ENCODE measurements at places on chromosomes 13 and 19.

GRCh38 chr19:39498798-39499642 lies at the start of gene DLL3:
Gene DLL3, plus strand, starts transcription at chr19:39498947. Its CDS starts 28 bp downstream, at chr19:39498975.
- no peak for DNase-seq

DNA sequence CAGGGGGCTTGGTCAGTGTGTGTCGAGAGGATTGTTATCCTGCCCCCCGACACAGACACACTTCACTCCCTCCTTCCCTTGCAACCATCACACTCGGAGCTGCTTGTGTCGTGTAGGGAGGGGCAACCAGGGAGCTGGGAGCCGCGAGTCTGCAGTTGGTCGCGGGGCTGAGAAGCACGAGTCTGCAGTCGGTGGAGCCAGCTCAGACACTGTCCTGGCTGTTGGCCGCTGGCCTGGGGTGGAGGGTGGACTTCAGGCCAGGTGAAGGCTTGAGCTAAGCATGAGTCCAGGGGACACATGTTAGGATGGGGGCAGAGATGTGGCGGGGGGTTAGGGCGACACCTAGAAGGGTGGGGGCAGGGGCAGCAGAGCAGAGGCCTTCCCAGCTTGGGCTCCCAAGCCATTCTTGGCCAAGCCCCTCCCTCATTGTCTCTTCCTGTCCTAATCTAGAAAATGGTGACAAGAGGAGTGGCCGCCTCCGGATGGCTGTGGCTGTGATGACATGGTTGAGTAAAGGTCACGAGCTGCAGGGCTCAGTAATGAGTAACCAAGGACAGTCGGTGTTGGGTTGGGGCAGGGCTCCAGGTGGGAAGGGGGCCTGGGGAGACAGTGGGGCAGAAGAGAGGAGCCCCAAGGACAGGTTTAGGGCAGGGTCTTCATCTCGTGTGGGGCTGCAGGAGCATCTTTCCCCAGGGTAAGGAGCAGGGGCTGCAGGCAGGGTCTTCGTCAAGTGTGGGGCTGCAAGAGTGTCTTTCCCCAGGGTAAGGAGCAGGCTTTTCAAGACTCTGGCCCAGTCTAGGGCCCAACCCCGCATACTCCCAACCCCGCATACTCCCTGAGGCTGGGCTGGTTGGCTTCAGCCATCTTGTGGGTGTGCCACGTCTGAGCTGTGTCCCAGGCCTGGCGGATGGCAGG lies 8.6 kb downstream of the PPP5C start:
- DNase-seq, result no peak

DNA sequence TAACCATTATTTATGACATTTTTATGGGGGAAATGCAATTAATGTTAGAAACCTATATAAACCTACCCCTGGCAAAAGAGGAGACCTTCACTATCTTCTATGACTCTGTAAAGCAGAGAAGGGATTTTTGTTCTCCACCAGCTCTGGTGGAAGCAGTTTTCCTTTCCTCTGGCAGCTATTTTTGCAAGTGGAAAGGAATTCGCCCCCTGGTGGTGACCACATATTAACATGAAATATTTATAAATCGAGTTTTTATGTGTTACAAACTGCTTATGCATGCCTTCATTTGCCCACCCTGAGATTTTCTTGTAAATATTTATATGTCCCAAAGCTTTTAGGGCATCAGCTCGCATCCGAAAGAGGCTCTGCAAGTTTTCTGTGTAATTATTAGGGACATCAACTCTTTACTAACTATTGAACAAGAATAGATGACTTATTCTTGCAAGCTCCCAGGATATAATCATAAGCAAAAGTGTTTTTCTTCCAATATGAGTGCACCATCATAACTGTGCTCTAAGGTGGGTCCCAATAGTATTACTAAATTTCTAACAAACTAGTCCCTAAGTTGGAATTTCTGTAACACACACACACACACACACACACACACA lies 62.4 kb downstream of the SERTM1 start:
- DNase-seq, result no peak

DNA sequence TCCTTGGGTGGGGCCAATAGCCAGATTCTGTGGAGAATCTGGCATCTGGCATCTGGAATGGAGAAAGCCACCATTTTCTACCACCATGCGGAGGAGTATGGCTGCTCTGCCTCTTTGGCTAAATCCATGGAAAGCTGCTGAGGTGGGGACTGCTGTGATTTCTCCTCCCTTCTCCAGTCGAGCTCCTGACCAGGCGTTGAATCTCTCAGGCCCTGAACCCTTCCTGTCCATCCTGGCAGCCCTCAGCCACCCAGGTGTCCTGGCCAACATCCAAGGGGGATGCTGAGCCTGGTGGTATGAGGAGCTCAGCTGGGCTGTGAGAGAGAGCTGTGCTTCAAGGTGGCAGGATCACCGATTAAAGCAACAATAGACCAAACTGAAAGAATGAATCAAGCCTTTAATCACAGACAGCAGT lies 17.4 kb upstream of the SIGLEC6 start:
- no peak for DNase-seq

- DNase-seq, result no peak
These were observed 15.0 kb downstream of the BICRA start for GRCh38 chr19:47623921-47624391.

- no peak for DNase-seq
These were observed 88.2 kb upstream of the ARGLU1 start for GRCh38 chr13:106656186-106656585.

DNA sequence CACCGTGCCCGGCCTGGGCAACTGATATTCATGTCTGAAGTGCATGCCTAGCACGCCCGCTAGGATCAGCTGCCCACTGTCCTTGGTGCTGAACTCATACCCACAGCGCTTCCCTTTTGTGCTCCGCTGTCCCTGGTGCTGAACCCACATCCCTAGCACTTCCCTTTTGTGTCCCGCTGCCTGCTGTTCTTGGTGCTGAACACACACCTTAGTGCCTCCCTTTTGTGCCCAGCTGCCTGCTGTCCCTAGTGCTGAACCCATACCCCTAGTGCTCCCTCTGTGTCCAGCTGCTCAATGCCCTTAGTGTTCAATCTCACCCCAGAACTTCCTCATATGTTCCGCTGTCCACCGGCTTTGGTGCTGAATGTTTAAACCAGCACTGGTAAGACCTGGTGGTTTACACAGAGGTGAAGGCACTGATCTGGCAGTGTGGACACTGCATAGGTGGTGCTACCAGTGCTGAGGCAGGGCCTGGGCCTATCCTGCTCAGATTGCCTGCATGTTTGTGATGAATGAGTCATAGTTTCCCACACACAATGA lies 26.3 kb upstream of the SIGLEC11 start:
- DNase-seq, result peak; percentile 49

DNA sequence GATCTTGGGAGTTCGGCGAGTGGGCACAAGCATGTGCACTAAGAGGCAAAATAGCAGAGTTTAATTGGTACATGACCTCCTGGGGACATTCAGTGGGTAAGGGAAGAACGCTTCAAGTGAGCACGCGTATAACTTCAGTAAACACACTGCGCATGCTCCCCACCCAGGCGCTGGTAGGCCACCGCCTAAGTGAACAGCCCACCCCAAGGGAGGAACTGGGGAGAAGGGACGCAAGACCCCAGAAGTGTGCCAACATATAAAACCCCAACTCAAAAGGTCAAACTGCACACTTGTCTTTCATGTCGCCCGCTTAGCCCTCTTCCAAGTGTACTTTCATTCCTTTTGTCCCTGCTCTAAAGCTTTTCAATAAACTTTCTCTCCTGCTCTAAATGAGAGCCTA lies 10.5 kb upstream of the NTN5 start:
- DNase-seq, result peak; percentile 36

DNA sequence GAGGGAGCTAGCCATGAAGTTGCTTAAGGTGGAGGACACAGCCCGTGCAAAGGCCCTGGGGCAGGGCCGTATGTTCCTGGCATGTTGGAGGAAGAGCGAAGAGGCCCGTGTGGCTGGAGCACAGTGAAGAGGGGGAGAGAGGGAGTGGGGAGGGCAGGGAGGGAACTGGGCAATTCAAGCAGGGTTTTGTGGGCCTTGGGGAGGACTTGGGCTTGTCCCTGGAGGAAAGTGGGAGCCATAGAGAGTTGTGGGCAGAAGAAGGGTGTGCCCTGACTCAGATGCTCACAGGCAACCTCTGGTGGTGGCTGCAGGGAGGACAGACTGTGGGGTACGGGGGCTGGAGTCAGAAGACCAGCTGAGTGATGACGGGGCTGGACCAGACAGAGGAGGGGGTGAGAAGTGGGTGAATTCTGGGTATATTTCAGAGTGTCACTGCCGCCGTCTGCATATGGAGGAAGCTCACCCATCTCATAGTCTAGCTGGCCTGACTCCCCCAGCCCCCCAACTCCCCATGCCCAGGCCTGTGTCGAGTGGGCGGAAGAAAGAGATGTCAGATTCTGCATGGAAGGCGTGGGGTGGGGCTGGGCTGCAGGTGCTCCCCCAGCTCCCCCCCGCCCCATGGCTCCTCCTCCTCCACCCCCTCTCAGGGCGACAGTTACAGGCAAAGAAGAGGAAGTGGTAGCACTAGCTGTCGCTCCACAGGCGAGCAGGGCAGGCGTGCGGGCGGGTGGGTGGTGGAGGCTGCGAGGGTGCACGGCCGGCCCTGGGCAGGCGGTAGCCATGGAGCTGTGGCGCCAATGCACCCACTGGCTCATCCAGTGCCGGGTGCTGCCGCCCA lies at the start of gene VAV1:
Gene VAV1 (plus strand): TSS at position 681 of the 838 bp plus-strand sequence. CDS start 100 bp downstream, at position 781.
- peak; percentile 19 for DNase-seq

DNA sequence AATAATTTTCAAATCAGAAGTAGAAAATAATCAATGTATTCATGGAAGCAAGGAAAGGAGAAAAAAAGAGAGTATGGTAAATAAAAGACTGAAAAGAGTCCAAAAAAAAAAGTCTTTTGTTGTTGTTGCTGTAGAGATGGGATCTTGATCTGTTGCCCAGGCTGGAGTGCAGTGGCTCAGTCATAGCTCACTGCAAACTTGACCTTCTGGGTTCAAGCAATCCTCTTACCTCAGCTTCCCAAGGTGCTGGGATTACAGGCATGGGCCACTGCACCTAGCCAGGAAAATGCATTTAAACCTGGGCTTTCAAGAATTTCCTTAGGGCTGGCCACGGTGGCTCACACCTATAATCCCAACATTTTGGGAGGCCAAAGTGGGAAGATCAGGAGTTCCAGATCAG lies 7.0 kb upstream of the MAP3K10 start:
- no peak for DNase-seq

GRCh38 chr13:110716247-110716515 lies 2.7 kb downstream of the ING1 start:
- no peak for DNase-seq

- DNase-seq, result no peak
These were observed 579.5 kb downstream of the UQCRFS1 start for GRCh38 chr19:28633319-28634018.

- no peak for DNase-seq
These were observed 182.2 kb downstream of the KDM4B start for GRCh38 chr19:5150902-5151741.

- no peak for DNase-seq
These were observed 134.0 kb downstream of the COG6 start for GRCh38 chr13:39789451-39789850.

Measured in nucleus accumbens (tissue), 56 donors.